ENCODE measurements at places on chromosomes 2 and 18. TPM values are rescaled to one million over a fixed set of nuclear protein-coding genes. Genes with fewer than 3 reads are reported as not detected.

The NFE2L2 gene
- total RNA-seq: 21.4 TPM

GRCh38 chr18:34223164-34223892, 1.4 kb downstream of the NOL4 start:
- no peaks in the 10 kb centered on the region for H3K36me3 ChIP-seq
- H3K27me3 ChIP-seq: peaks cover 63% of the 10 kb centered on the region
- H3K4me3 ChIP-seq: peak overlapping the region; percentile 82

DNA sequence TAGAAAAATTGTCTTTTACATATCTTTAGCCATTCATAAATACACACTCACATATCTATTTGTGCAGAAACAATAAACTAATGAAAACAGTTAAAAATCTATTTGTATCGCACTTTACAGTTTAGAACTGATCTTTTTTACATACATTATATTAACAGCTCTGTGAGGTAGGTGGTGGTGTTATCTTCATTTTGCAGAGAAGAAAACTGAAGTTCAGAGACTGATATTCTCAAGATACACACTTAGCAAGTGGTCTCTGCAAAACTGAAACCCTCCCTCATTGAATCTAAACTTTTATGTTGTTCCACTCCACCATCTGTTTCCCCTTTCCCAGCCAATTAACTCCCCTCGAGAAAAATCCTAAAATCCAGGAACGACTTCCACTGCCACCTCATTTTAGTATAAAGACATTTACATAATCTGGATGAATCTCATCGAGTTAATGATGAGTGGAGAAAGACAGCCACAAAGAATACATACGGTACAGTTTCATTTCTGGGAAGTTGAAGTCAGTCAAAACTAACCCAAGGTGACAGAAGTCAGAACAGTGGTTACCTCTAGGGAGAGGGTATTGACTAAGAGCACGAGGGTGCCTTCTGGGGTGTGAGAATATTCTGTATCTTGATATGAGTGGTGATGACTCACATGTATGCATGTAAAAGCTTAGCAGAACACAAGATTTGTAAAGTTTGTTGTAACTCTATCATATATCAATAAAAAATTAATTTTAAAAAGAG, 524.2 kb upstream of the TCF4 start:
- H3K4me3 ChIP-seq: no peak overlapping the region
- no peaks in the 10 kb centered on the region for H3K36me3 ChIP-seq
- no peak overlapping the region for H3K27ac ChIP-seq
- no peaks in the 10 kb centered on the region for H3K27me3 ChIP-seq
- H3K4me1 ChIP-seq: peaks cover 24% of the 10 kb centered on the region

The ZNF519 gene
- total RNA-seq: 32.1 TPM

GRCh38 chr2:240374085-240374907, 61.2 kb upstream of the GPC1 start:
- no peaks in the 10 kb centered on the region for H3K36me3 ChIP-seq
- no peak for DNase-seq
- no peak overlapping the region for H3K4me3 ChIP-seq
- no peak overlapping the region for H3K27ac ChIP-seq

DNA sequence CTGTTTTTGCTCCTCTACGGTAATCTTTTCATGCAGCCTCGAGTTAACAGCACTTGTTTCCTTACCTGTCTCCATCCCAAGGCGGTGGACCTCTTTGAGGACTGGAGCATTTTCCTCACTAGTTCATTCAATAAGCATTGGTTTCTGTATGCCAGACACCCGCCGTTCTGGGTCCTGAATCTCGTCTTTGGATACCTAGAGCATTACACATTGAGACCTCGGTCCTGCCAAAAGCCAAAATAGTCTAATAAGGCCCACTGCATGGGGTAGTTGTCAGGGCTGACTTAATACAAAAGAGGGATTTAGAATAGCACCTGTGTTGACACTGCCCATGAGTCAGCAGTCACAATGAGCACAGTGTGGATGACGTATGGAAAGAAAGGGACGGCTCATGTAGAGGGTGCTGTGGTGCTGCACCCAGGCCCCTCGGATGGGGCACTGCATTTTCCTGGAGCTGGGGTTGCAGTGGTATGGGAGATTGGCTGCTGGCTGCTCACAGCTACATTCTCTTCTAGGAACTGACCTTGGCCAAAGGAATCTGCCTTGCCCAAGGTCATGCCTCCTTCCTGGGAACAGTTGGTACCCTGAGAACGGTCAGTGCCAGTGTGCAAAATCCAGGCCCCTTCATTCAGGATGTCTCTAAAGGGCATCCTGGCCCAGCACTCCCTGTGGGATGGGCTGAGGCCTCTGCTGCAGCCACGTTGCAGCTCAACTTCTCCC, 126.9 kb upstream of the NCK2 start:
- H3K27ac ChIP-seq: no peak overlapping the region
- DNase-seq: no peak
- no peaks in the 10 kb centered on the region for H3K36me3 ChIP-seq
- H3K4me1 ChIP-seq: peaks cover 28% of the 10 kb centered on the region
- H3K4me3 ChIP-seq: no peak overlapping the region

DNA sequence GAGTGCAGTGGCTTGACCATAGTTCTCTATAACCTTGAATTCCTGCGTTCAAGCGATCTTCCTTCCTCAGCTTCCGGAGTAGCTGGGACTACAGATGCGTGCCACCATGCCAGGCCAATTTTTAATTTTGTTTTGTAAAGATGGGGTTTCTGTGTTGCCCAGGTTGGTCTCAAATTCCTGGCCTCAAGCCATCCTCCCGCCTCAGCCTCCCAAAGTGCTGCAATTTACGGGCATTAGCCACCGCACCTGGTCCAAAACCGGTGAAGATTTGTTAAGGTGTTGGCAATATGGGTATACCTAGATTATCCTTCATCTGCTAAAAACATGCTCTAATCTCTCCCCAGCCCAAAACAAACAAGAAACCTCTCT, 1.3 kb upstream of the EIF2AK3 start:
- peaks cover 47% of the 10 kb centered on the region for H3K4me1 ChIP-seq
- H3K4me3 ChIP-seq: no peak overlapping the region
- H3K27me3 ChIP-seq: no peaks in the 10 kb centered on the region
- H3K36me3 ChIP-seq: no peaks in the 10 kb centered on the region

- H3K27ac ChIP-seq: peak overlapping the region; percentile 90
- H3K4me1 ChIP-seq: peaks cover 14% of the 10 kb centered on the region
- H3K36me3 ChIP-seq: no peaks in the 10 kb centered on the region
- no peak for DNase-seq
Measured at GRCh38 chr2:231655488-231655887, 52.8 kb upstream of the PTMA start.

The LRRC30 gene
- not detected for total RNA-seq

The GALNT1 gene
- 80.1 TPM for total RNA-seq

The DSC3 gene
- 2.1 TPM for total RNA-seq

DNA sequence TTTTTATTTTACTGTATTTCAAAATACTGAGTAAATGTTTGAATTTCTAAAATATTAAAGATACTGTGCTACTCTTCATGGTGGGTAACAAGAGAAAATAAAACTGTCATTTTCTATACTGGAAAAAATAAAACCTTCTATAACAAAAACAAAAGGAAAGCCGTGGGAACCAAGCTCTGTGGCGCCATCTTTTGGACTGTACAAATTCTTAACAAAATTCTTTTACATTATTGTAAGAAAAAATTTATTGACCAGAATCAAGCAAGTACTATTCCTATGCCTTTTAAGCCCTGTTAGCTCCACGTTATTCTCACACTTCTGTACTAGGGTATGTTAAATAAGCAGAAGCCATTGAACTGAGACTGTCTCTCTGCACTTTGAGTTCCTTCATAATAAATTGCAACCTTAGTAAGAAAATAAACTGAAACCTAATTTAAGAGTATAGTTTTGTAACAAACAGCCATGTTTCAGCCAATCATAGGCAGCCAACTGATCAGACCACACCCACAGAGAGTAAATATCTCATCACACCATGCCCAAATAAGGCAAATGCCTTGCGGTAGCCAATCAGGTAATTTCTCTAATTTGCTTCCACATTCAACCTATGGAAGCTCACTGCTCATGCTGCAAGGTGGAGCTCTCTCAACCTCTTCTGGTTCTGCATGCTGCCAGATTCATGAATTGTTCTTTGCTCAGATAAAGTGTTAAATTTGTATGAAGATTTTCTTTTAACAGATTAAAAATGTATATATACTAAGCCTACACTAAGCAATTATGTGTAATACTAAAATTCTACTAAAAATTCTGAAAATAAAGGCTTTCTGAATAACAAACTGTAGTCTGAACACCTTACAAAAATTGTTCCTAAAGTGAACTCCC, 42.2 kb downstream of the HIBCH start:
- no peak overlapping the region for H3K4me3 ChIP-seq
- no peak overlapping the region for H3K27ac ChIP-seq
- peaks cover 59% of the 10 kb centered on the region for H3K36me3 ChIP-seq
- DNase-seq: no peak
- no peaks in the 10 kb centered on the region for H3K27me3 ChIP-seq
- H3K4me1 ChIP-seq: peaks cover 22% of the 10 kb centered on the region

- H3K4me3 ChIP-seq: no peak overlapping the region
- no peaks in the 10 kb centered on the region for H3K27me3 ChIP-seq
- no peak for DNase-seq
- no peaks in the 10 kb centered on the region for H3K4me1 ChIP-seq
Measured at GRCh38 chr2:240213476-240214421, 73.3 kb upstream of the OTOS start.

DNA sequence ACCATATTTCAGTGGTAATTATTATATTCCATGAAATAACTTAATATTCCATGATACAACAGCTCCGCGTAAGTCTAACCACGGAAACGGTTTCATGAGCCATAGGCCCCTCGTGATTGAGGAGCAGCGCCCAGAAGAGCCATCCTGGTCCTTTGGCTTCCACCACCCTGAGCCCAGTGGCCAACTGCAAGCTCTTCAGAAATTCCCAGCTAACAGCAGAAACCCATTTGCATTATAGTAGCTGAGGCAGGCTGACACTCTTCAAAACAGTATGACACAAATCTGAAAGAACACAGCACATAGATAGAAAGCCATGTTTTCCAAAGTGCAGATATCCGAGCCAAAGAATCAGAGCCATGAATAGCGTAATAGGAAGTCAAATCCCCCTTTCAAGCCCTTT, 120.9 kb upstream of the NFATC1 start:
- peak overlapping the region; percentile 84 for H3K27ac ChIP-seq
- no peaks in the 10 kb centered on the region for H3K27me3 ChIP-seq
- peaks cover 16% of the 10 kb centered on the region for H3K4me1 ChIP-seq
- H3K4me3 ChIP-seq: no peak overlapping the region
- peaks cover 3% of the 10 kb centered on the region for H3K36me3 ChIP-seq

- no peak overlapping the region for H3K27ac ChIP-seq
- H3K36me3 ChIP-seq: peaks cover 95% of the 10 kb centered on the region
- no peaks in the 10 kb centered on the region for H3K27me3 ChIP-seq
Measured at GRCh38 chr2:54657664-54658083, 65.8 kb upstream of the EML6 start.

- peak overlapping the region; percentile 49 for H3K4me3 ChIP-seq
- no peaks in the 10 kb centered on the region for H3K36me3 ChIP-seq
- H3K4me1 ChIP-seq: peaks cover 30% of the 10 kb centered on the region
- peaks cover 80% of the 10 kb centered on the region for H3K27me3 ChIP-seq
- H3K27ac ChIP-seq: no peak overlapping the region
Measured at GRCh38 chr2:72141881-72142451, 5.7 kb downstream of the CYP26B1 start.

The COLEC12 gene
- 0.39 TPM for total RNA-seq

The SETBP1 gene
- 9.6 TPM for total RNA-seq

DNA sequence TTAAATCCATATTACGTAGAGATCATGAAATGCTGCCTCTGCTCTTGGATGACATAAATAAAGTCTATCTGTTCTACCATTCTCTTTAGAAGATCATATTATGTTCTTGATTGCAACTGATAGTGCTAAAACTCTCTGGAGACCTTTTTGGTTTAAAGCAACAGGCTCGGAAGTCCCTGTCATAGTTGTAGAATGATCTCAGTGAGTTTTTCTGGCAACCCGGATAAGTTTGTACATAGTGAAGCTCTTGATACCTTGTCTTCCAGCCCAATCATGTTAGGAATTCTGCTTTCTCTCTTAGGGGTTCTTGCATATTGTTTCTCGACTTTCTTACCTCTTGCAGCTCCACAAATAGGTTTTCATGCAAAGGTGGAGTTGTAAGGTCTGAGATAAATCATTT, 156.1 kb downstream of the TTC27 start:
- H3K27ac ChIP-seq: no peak overlapping the region
- no peaks in the 10 kb centered on the region for H3K27me3 ChIP-seq
- peaks cover 16% of the 10 kb centered on the region for H3K36me3 ChIP-seq
- no peaks in the 10 kb centered on the region for H3K4me1 ChIP-seq
- H3K4me3 ChIP-seq: no peak overlapping the region

GRCh38 chr2:166485558-166486178, 8.4 kb downstream of the SCN7A start:
- H3K27ac ChIP-seq: no peak overlapping the region
- no peaks in the 10 kb centered on the region for H3K4me1 ChIP-seq
- no peaks in the 10 kb centered on the region for H3K27me3 ChIP-seq
- DNase-seq: no peak
- no peak overlapping the region for H3K4me3 ChIP-seq

The EFHD1 gene
- 6.8 TPM for total RNA-seq

- H3K27ac ChIP-seq: no peak overlapping the region
- DNase-seq: no peak
- H3K27me3 ChIP-seq: no peaks in the 10 kb centered on the region
- no peaks in the 10 kb centered on the region for H3K36me3 ChIP-seq
- peaks cover 3% of the 10 kb centered on the region for H3K4me1 ChIP-seq
Measured at GRCh38 chr2:164745012-164745797, 96.4 kb downstream of the COBLL1 start.

DNA sequence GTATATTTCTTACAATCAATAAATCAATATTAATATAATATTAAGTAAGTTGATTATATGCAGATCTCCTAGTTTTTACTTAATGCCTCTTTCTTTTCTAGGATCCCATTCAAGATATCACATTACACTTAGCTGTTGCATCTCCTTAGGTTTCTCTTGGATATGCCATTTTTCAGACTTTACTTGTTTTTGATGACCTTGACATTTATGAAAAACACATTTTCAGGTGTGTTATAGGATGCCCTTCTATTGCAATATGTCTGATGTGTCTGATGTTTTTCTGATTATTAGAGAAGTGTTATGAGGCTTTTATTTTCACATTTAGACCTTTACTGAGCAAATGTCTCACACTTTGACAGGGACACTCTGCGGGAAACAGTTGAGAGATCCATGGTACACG, 933.6 kb upstream of the CNTNAP5 start:
- H3K4me3 ChIP-seq: no peak overlapping the region
- DNase-seq: no peak
- no peaks in the 10 kb centered on the region for H3K27me3 ChIP-seq
- H3K27ac ChIP-seq: no peak overlapping the region
- peaks cover 7% of the 10 kb centered on the region for H3K4me1 ChIP-seq
- no peaks in the 10 kb centered on the region for H3K36me3 ChIP-seq

The UGP2 gene
- total RNA-seq: 543 TPM

The COLEC11 gene
- 1.3 TPM for total RNA-seq

The SGPP2 gene
- total RNA-seq: 0.11 TPM

The CNRIP1 gene
- 1.6 TPM for total RNA-seq

The CAPN14 gene
- total RNA-seq: 0.11 TPM

Measured in WTC11 (cell line).